ENCODE measurements at places on chromosomes 7 and 10.
A peak's percentile ranks its signal among the peaks of the same experiment; 100 is the strongest.

- H3K36me3 ChIP-seq, result no peaks in the 10 kb centered on the region
- no peaks in the 10 kb centered on the region for H3K27me3 ChIP-seq
- no peaks in the 10 kb centered on the region for H3K4me1 ChIP-seq
- no peak overlapping the region for H3K4me3 ChIP-seq
Measured at GRCh38 chr10:120017733-120018417, 125.3 kb downstream of the SEC23IP start.

DNA sequence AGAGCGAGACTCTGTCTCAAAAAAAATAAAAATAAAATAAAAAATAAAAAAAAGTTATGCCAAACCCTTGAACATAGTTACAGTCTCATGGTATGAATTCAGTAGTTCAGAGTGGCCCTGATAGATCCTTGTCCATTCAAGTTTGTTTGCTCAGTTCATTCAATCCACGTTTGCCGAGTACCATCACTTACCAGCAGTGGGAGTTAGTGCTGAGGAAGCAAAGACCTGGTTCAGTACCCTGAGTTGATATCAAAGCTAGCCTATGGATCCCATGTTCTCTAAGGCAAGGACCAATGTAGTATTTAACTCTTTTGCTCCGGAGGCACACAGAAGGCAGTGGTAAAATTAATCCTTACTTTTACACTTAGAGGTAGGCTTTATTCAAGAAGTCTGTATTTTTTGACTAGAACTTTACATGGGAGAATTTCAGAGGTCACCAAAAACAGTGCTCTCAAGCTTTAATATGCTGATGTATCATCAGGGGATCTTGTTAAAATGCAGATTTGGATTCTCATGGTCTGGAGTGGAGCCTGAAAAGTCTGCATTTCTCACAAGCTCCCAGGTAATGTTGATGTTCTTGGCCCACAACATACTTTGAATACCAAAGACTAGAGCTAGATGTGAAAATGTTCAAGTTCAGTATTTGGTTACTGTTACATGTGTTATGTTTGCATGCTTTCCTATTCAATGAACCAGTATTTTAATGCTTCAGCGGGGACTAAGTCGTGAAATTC lies 38.1 kb upstream of the HBP1 start:
- no peaks in the 10 kb centered on the region for H3K27me3 ChIP-seq
- no peaks in the 10 kb centered on the region for H3K36me3 ChIP-seq
- no peaks in the 10 kb centered on the region for H3K4me1 ChIP-seq
- no peak overlapping the region for H3K27ac ChIP-seq
- H3K4me3 ChIP-seq, result no peak overlapping the region

DNA sequence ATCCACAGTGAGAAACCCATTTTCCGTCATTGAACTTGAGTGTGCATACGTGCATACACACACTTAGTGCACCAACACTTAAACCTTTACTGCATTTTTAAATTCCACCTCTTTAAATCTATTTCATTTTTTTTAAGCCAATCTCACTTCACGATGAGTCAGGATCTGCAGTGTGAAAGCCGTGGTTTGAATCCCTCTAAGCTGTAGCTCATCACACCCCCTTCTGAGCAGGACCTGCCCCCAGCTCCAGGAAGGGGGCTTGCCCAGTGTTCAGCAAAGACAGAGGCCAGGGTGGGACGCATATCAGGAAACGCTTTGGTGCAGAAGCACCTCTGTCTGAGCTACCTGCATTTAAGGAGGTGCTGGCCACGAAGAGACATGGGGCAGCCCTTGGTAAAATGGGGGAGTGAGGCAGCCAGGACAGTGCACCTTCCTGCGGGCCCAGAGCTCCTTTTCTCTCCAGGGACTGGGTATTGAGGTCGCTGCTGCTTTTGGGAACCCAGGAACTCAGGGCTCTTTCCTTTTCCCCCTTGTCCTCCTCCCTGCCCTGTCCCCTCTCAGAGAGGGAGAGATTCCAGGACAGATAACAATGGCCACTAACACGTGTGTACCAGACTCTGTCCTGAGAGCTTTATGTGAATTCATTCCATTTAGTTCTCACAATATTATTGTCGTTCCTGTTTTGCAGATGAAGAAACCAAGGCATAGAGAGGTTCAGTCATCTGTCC lies 21.7 kb downstream of the ZNF316 start:
- H3K36me3 ChIP-seq, result 0 out of 2 replicates have a peak, but pooled peaks cover 2% of the 10 kb centered on the region
- no peaks in the 10 kb centered on the region for H3K27me3 ChIP-seq
- H3K27ac ChIP-seq, result peak overlapping the region; percentile 29
- H3K4me1 ChIP-seq, result no peaks in the 10 kb centered on the region
- DNase-seq, result no peak

- no peak overlapping the region for H3K27ac ChIP-seq
- peak; percentile 23 for DNase-seq
- no peaks in the 10 kb centered on the region for H3K36me3 ChIP-seq
- H3K4me1 ChIP-seq, result peaks cover 10% of the 10 kb centered on the region
- H3K27me3 ChIP-seq, result no peaks in the 10 kb centered on the region
Measured at GRCh38 chr10:132910901-132911785, 31.2 kb downstream of the CFAP46 start.

- H3K36me3 ChIP-seq, result peaks cover 3% of the 10 kb centered on the region
- peaks cover 19% of the 10 kb centered on the region for H3K4me1 ChIP-seq
- peak; percentile 74 for DNase-seq
Measured at GRCh38 chr10:99845837-99846382, 63.5 kb downstream of the ABCC2 start.

GRCh38 chr10:8315619-8316021 lies 261.1 kb downstream of the GATA3 start:
- no peak overlapping the region for H3K27ac ChIP-seq
- no peaks in the 10 kb centered on the region for H3K4me1 ChIP-seq

DNA sequence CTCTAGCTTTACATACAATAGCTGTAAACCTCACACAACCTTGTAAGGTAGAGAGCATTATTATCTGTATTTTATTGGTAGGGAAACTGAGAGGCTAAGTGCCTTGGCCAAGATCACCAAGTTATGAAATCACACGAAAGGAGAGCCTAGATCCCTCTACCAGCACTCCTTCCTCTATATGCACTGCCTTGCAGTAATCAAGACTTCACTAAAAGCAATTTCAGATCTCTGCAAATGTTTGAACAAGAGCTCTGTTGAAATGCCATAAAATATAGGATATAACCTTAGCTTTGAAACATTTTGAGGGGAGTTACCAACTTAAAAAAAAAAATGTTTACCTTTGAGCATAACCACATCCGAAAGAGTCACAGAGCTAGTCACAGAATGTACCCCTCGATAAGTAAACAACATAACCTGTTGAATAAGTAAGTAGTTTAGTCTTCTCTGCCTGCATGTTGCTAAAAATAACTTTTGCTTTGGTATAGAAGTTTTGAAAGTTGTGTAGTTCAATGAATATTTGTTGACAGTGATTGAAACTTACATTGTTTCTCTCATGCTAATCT lies 709.4 kb downstream of the AUTS2 start:
- DNase-seq, result no peak
- H3K4me3 ChIP-seq, result no peak overlapping the region
- H3K36me3 ChIP-seq, result no peaks in the 10 kb centered on the region
- no peaks in the 10 kb centered on the region for H3K4me1 ChIP-seq
- H3K27me3 ChIP-seq, result no peaks in the 10 kb centered on the region

DNA sequence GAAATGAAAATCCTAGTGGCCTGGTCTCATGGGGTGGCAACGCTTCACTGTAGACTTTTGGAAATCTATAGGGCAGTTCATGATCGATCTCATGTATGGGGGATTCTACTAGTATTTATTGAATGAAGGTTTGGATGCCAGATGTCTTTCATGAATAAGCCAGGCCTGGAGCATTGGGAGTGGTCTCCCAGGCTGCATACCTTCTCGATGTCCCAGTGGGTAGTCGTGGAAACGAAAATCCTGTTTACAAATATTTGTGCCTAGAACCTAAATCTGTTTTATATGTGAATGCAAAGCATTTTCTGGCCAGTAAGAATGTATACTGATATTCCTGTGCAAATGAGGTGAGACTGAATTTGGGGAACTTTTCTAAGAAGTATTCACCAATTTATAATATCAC lies 105.0 kb upstream of the C1QL3 start:
- DNase-seq, result no peak
- no peaks in the 10 kb centered on the region for H3K4me1 ChIP-seq
- H3K4me3 ChIP-seq, result no peak overlapping the region
- no peaks in the 10 kb centered on the region for H3K36me3 ChIP-seq
- no peak overlapping the region for H3K27ac ChIP-seq

- DNase-seq, result no peak
- peak overlapping the region; percentile 12 for H3K27ac ChIP-seq
- H3K4me3 ChIP-seq, result no peak overlapping the region
- H3K36me3 ChIP-seq, result 0 out of 2 replicates have a peak, but pooled peaks cover 1% of the 10 kb centered on the region
- H3K27me3 ChIP-seq, result no peaks in the 10 kb centered on the region
- no peaks in the 10 kb centered on the region for H3K4me1 ChIP-seq
Measured at GRCh38 chr10:125009661-125010161, 67.8 kb downstream of the ZRANB1 start.

DNA sequence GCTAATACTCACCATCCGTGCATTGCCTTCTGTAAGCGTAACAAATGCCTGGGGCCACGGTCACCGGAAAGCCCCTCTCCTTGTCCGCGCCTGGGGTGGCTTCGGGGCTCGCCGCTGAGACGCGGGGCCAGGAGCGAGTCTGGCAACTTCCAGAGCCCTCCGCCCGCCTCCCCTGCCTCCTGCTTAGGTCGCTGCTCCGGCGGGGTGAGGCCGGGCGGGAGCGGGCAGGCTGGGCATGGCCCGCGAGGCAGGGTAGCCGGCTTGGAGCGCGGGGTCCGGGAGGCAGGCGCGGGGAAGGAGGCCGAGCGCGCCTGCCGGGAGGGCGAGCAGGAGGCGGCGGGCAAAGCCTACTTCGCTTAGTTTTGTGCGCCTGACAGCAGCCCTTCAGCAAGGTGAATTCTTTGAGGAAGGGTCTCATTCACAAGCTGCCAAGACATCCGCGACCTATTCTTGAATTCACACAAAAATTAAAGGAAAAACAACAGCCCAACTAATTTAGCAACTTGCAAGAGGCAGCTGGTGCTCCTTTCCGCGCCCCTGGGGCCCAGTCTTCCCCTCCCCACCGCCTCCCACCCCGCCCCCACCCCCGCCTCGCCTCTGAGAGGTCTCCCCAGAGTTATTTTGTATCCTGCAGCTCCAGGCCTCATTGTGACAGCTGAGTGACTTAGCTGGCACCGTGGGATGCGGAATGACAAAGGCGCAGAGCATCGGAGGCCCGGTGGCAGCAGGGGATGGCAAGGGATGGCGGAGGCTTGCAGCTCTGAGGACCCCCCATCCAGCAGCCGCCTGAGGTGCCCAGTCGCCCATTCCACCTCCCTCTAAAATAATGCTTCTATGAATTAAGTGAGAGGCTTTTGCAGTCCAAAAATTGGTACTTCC lies 12.8 kb upstream of the KAT6B start:
- H3K4me1 ChIP-seq, result no peaks in the 10 kb centered on the region
- no peaks in the 10 kb centered on the region for H3K27me3 ChIP-seq
- H3K27ac ChIP-seq, result no peak overlapping the region
- DNase-seq, result no peak

DNA sequence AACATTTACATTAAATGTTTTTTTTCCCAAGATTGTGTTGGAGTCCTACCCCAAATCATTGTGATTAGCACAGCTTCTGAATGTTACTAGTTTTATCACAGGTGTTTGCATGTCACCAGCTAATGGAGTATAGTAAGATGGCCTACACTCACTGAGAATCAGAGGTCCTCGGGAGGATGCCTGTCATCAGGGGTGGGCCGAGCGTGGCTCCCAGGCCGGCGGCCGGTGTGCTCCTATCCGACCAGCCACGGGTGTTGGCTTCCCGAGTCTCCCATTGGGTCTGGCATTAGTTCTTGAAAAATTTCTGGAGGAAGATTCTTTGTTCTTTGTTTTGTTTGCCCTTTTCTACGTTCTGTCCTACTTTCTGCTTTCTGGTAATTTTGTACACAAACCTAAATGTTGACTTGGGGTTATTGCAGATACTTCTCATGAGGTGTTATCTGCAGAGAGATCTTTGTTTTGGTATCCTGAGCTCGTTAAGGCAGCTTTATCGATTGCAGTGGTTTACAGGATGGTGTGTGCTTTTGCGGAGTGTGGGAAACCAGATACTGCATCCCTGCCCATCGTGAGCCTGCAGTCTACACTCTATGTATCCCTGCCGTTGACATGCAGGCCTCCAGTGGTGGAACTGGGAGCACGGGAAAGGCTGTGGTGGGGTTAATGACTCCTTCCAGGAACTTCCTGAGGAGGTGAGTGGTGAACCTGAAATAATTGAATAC lies 67.3 kb upstream of the DNAJB6 start:
- no peaks in the 10 kb centered on the region for H3K27me3 ChIP-seq
- peak overlapping the region; percentile 42 for H3K27ac ChIP-seq
- H3K36me3 ChIP-seq, result peaks cover 7% of the 10 kb centered on the region

GRCh38 chr7:18844735-18845134 lies 272.7 kb downstream of the TWIST1 start:
- no peak for DNase-seq
- no peak overlapping the region for H3K27ac ChIP-seq
- H3K36me3 ChIP-seq, result no peaks in the 10 kb centered on the region
- H3K4me1 ChIP-seq, result no peaks in the 10 kb centered on the region
- H3K4me3 ChIP-seq, result no peak overlapping the region

GRCh38 chr7:93920496-93921182 lies 896 bp upstream of the GNG11 start:
- H3K36me3 ChIP-seq, result no peaks in the 10 kb centered on the region
- no peaks in the 10 kb centered on the region for H3K27me3 ChIP-seq
- H3K4me1 ChIP-seq, result no peaks in the 10 kb centered on the region
- no peak overlapping the region for H3K27ac ChIP-seq
- DNase-seq, result no peak
- no peak overlapping the region for H3K4me3 ChIP-seq

DNA sequence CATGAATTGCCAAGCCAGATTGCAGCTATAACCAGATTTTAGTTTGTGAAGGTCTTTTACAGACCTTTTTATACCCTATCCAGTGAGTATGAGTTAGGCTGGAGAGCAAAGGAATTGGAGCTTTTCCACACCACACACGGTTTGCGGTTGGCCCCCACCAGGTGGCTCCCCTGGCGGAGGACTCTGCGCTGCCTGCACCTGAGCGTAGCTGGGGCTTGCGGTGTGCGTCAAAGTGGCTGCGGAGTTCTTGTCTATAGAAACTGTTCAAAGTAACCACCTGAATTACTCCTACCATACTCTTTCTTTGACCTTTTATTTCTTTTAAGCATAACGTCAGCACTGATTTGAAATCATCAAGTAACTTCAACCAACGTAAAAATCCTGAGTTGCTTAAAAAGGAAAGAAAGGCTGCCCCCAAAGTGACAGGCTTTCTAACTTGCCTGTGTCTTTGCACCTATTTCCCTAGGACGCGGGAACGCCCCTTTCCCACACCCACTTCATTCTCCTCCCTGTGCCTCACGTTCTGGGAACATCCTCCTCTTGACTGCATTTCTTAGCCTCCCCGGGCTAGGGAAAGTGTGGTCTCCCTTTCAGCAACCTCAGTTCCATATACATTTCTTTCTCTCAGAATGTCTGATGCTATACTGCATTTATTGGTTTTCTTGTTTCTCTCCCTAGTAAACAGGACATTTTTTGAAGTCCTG lies 47.6 kb upstream of the TMEM72 start:
- H3K27ac ChIP-seq, result peak overlapping the region; percentile 77
- DNase-seq, result peak; percentile 66
- H3K4me1 ChIP-seq, result peaks cover 15% of the 10 kb centered on the region
- H3K4me3 ChIP-seq, result no peak overlapping the region
- 0 out of 2 replicates have a peak, but pooled peaks cover 2% of the 10 kb centered on the region for H3K27me3 ChIP-seq
- H3K36me3 ChIP-seq, result no peaks in the 10 kb centered on the region

- no peaks in the 10 kb centered on the region for H3K36me3 ChIP-seq
- H3K4me1 ChIP-seq, result peaks cover 68% of the 10 kb centered on the region
- H3K27me3 ChIP-seq, result no peaks in the 10 kb centered on the region
Measured at GRCh38 chr10:22620140-22620857, 94.1 kb downstream of the PIP4K2A start.

GRCh38 chr10:21078410-21079329 lies 181.6 kb upstream of the NEBL start:
- H3K27me3 ChIP-seq, result no peaks in the 10 kb centered on the region
- H3K36me3 ChIP-seq, result no peaks in the 10 kb centered on the region
- H3K4me3 ChIP-seq, result no peak overlapping the region
- peak overlapping the region; percentile 23 for H3K27ac ChIP-seq
- H3K4me1 ChIP-seq, result 0 out of 2 replicates have a peak, but pooled peaks cover 6% of the 10 kb centered on the region
